ENCODE measurements at places on chromosomes 1 and 21. TPM values are rescaled to one million over a fixed set of nuclear protein-coding genes. Genes with fewer than 3 reads are reported as not detected.

The TAS1R1 gene
- not detected for total RNA-seq

The CCDC24 gene
- 1.8 TPM for total RNA-seq

- no peaks in the 10 kb centered on the region for H3K27me3 ChIP-seq
- H3K4me1 ChIP-seq: no peaks in the 10 kb centered on the region
- no peaks in the 10 kb centered on the region for H3K36me3 ChIP-seq
Observed at GRCh38 chr1:61961009-61961408, 218.7 kb downstream of the PATJ start.

DNA sequence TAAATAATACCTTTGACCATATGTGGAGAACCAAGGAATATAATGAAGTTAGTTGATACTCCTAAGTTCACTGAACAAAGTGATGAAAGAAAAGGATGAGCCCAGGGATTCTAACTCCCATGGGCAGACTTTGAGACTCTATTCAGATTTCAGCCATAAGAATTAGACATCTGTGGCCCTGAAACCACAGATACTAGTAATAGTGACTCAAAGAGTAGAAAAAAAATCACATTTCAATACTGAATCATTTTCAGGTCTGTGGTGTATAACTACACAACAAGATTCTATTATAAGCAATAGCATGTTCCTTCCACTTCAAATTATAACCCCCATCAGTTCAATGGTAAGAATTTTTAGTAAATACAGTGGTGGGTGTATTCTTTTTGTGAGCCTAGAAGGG is 16.4 kb upstream of the F13B start:
- no peaks in the 10 kb centered on the region for H3K27me3 ChIP-seq
- H3K27ac ChIP-seq: no peak overlapping the region
- no peak overlapping the region for H3K4me3 ChIP-seq

GRCh38 chr1:101198842-101199636 is 37.8 kb upstream of the S1PR1 start:
- peak overlapping the region; percentile 6 for H3K4me3 ChIP-seq
- peak; percentile 70 for DNase-seq
- peaks cover 31% of the 10 kb centered on the region for H3K36me3 ChIP-seq
- H3K27me3 ChIP-seq: no peaks in the 10 kb centered on the region
- peaks cover 30% of the 10 kb centered on the region for H3K4me1 ChIP-seq

DNA sequence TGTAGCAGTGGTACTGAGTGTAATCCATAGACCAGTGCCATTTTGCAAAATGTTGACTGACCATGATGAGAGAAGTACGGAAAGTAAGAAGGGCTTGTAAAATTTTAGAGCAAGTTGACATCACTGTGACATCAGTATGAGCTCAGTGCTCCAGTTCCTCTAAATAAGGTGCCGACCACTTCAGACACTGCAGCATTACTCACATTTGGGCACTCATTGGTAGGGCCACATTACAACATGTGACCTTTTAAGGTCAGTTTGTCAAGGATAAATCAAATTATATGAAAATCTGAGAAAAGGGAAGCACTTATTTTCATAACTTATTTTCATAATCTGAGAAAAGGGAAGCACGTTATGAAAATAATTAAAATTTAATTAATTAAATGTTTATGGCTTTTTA is 128.0 kb upstream of the ERG start:
- H3K36me3 ChIP-seq: no peaks in the 10 kb centered on the region
- H3K4me1 ChIP-seq: no peaks in the 10 kb centered on the region
- DNase-seq: no peak

DNA sequence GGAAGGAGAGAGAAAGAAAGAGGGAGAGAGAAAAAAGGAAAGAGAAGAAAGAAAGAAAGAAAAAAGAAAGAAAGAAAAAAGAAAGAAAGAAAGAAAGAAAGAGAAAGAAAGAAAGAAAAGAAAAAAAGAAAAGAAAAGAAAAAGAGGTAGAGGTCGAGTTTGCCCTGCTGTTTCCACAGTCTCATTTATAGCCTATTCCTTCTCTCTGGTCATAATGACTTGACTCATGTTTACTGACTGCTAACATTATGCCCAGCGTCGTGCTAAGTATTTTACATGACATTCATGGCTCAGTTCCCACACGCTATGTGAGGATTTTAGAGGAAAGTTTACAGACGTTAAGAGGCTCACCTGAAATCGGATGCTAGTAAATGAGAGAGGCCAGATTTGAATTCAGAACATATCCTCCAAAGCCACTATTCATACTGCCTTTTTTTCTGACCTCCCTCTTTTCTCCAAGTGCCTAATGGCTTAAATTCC is 263.0 kb downstream of the TNR start:
- H3K4me3 ChIP-seq: no peak overlapping the region
- H3K4me1 ChIP-seq: peaks cover 4% of the 10 kb centered on the region
- no peaks in the 10 kb centered on the region for H3K36me3 ChIP-seq
- H3K27me3 ChIP-seq: peaks cover 50% of the 10 kb centered on the region

DNA sequence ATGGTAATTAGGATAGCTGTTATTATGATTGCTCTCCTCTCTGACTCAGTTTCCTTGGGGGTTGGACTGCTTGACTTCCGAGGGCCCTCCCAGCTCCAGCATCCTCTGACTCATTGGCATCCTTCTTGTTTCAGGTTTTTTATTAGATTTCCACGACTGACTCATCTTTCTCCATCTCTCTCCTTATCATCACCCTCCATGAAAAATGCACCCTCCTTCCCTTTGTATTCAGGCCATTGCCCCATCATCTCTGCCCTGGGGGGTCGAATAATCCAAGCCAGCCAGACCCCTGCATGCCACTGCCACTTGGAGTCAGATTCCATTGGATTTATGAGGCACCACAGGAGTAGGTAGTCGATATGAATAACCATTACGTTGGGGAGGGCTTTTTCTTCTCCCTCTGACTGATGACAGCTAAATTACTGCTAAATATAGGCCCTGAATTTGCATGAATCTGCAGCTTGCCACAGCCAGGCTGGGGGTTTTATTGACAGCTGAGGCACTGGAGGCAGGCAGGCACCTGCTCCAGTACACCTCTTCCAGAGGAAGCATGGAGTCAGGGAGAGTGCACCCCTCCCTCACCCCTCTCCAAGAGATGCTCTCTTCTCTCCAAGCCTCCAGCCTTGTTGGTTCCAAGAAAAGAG is 91.7 kb downstream of the C1orf94 start:
- DNase-seq: no peak
- no peaks in the 10 kb centered on the region for H3K27me3 ChIP-seq
- H3K27ac ChIP-seq: no peak overlapping the region
- H3K4me1 ChIP-seq: no peaks in the 10 kb centered on the region

GRCh38 chr1:157540160-157540748 is 12.1 kb downstream of the FCRL5 start:
- H3K27ac ChIP-seq: no peak overlapping the region
- DNase-seq: no peak
- H3K27me3 ChIP-seq: peaks cover 16% of the 10 kb centered on the region
- no peaks in the 10 kb centered on the region for H3K4me1 ChIP-seq
- H3K36me3 ChIP-seq: no peaks in the 10 kb centered on the region
- H3K4me3 ChIP-seq: no peak overlapping the region

- peaks cover 21% of the 10 kb centered on the region for H3K4me1 ChIP-seq
- no peak for DNase-seq
- no peaks in the 10 kb centered on the region for H3K27me3 ChIP-seq
- H3K4me3 ChIP-seq: no peak overlapping the region
- H3K36me3 ChIP-seq: no peaks in the 10 kb centered on the region
- H3K27ac ChIP-seq: no peak overlapping the region
Observed at GRCh38 chr1:167274061-167274460, 53.4 kb downstream of the POU2F1 start.

Data from activated CD4-positive, alpha-beta memory T cell treated with anti-CD3 and anti-CD28 coated beads, Interleukin-2, amount 10 ng/mL, durations not matched to agents 7 days and 5 days (primary cell).